ENCODE measurements at places on chromosomes 11 and 22.
A peak's percentile ranks its signal among the peaks of the same experiment; 100 is the strongest.

GRCh38 chr11:9266926-9267325 is 1.8 kb upstream of the DENND5A start:
- DNase-seq: no peak

DNA sequence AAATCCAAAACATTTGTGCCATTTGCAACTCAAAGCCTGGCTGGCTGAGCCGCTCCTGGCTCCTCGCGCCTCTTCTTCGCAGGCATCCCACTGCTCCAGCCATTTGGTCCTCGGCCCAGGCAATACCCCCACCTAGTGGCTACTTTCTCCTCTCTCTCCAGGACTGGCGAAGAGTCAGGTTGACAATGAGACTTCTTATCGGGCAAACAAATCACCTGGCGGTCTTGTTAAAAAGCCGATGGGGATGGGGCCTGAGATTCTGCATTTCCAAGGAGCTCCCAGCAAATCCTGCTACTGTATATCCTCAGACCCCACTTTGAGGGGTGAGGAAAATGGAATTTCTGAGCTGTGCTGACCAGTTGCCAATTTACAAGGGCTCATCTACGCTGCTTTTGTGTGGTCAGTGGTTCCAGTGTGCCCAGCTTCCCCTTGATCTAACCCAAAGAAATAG is 89.0 kb downstream of the ISX start:
- peak; percentile 61 for DNase-seq

DNA sequence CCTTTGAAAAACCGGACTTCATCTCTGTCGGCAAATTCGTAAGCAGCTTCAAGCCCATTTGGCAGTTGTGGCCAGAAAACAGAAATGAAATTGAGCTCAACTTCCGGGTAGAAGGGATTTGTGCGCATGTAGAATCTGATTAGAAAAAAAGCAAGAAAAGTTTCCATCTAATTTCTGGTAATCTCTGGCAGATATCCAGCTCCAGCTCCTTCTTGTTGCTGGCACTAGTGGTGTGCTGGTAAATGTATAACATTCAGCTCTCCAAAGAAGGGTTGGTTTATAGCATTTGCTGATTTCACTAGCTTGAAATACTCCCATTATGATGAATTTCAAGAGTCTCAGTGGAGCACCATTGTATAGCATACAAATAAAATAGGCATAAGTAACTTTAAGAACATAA is 5.4 kb downstream of the MMP1 start:
- DNase-seq: no peak

DNA sequence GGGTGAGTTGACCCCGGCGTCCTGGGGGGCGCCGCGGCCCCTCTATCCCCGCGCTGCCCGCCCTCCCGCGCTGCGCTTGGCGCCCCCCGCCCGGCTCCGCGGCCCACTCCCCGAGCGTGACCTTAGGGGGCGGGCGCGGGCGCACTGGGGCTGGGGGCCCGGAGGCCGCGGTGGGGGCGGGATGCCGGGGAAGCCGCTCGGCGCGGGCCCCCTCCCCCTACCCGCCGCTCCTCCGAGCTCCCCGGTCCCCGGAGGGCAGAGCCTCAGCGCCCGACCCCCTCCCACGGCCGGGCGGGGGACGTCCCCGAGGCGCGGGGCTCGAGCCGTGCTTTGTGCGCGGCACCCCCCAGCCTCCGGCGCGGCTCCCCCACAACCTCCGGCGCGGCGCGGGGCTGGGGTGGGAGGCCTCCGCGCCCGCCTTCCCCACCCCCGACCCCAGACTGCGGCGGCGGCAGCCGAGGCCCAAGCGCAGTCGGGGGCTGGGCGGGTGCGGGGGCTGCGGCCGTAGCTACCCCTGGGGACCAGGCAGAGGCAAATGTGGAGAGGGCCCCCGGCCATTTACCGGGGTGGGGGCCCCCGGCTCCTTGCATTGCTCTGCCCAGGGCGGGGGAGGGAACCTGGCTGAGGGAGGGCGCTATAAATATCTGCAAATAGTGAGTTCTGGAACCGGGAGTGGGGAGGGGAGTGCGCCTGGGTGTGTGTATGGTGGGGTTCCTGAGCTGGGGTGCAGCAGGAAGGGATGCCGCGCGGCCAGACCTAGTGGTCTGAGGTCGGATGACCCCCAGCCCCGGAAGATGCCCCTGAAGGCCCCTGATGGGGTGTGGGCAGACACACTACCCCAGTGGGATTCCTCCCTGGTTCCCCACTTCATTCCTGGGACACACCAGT is 988 bp downstream of the MGAT3 start:
- no peak for DNase-seq

DNA sequence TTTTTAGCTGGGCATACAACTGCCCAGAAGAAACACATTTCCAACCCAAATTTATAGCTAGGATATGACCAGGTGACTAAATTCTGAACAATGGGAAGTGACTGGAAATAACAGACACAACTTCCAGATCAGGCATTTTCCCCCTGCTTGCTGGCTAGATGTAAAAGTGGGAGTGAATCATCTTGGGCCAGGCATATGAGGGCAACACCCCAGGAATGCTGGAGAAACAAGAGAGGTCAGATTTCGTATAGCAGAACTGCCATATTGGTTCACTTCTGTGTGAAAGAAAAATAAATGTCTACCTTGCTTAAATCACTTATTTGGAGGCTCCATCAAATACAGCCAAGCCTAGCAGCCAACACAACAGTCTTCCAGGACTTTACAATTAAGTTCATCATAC is 7.4 kb downstream of the ATL3 start:
- no peak for DNase-seq

DNA sequence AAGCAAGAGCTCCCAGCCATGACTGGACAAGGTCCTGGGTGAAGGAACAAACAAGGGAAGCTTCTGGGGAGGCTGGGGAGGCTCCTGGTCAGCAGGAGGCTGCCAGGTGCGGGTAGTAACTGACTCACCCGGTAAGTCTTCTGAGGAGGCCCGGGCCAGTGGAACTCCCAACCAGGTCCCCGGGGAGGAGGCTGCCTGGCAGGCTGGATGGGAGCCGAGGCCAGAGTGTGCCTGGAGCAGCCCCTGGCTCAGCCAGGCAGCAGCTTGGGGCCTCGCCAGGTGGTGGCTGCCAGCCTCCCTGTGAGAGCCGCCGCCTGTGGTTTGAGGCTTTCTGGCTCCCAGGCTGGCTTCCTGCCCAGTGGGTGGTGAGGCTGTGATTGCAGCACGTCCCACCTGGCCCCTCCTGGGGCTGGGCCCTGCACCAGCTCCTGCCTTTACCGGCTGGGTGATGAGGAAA is 46.2 kb downstream of the IGF2 start:
- peak; percentile 68 for DNase-seq

- DNase-seq: no peak
Measured at GRCh38 chr11:118090545-118091162, 3.9 kb upstream of the SMIM35 start.

DNA sequence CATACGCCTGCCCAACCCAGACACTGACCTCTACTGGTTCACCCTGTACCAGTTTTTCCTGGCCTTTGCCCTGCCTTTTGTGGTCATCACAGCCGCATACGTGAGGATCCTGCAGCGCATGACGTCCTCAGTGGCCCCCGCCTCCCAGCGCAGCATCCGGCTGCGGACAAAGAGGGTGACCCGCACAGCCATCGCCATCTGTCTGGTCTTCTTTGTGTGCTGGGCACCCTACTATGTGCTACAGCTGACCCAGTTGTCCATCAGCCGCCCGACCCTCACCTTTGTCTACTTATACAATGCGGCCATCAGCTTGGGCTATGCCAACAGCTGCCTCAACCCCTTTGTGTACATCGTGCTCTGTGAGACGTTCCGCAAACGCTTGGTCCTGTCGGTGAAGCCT is 2.2 kb downstream of the MCHR1 start:
- no peak for DNase-seq

DNA sequence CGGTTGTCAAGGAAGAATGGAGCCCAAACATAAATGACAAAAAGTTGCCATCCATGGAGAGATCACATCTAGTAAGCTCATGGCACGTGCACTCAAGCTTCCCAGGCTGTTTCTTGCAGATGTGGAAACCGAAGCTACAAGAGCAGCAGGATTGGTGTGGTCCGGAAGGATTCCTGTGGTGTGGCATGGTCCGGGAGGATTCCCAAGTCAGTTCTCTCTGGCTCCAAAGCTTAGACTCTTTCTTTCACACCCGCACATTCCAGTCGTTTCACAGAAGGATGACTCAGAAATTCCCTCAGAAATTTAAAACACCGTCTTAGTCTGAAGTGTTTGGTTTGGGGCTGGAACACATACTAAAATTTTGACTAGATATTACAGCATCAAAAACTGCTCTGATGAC is 78.0 kb upstream of the DRD2 start:
- peak; percentile 64 for DNase-seq

GRCh38 chr11:69684651-69685050 is 9.5 kb upstream of the LTO1 start:
- no peak for DNase-seq

DNA sequence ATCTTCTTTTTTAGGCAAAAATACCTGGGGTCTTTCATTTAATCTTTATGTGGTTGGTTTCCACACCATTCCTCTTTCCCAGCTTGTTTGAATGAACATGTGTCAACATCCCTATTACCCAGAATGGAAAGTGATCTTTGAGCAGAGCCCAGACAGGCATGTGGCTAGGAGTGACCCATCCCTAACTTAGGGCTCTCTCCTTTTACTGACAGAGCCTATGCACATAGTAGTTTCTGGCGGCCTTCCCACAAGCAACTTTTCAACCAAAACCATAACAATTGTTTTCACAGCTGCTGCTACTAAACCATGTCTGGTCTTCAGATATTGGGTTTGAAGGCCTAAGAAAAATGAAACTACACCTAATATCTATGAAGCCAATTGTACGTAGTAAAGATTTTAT is 107.5 kb downstream of the TENM4 start:
- DNase-seq: no peak

DNA sequence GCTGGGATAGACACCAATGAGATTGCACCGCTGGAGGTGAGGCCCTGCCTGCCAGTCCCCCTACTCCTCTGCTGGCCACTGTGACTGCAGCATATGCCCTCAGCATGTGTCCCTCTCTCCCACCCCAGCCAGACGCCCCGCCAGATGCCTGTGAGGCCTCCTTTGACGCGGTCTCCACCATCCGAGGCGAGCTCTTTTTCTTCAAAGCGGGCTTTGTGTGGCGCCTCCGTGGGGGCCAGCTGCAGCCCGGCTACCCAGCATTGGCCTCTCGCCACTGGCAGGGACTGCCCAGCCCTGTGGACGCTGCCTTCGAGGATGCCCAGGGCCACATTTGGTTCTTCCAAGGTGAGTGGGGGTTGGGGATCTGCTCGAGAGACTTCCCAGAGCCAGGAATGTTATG is 5.7 kb upstream of the SMARCB1 start:
- no peak for DNase-seq

DNA sequence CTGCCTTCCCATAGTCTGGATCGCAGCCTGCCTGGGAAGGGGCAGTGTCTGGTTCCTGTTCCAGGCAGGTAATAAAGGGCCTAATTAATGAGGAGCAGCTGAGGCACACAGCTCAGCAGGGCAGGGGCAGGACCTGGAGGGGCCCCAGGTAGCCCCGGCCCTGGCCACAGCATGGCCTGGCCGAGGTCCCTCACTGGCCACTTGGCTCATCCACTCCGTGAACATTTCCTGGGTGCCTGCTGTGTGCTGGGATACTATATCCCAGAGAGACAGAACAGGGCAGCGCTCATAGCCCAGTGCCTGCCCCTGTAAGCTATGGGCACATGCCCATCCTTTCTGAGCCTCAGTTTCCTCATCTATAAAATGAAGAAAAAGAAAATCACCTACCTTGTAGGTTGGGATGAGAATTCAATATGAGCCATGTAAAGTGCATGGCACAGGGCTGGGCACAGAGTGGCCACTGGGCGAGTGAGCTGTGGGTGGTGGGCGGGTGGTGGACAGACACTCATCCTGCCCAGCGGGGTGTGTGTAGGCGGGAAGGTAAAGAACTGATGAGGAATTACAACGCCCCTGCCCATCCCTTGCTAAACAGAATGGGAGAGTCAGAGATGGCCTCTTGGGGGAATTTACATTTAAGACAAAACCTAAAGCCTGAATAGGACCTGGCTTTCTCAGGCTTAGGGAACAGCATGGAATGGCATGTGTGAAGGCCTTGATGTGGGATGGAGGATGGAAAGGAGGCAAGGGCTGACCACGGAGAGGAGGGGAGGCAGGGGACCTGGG is 9.2 kb downstream of the MYRF start:
- DNase-seq: no peak

DNA sequence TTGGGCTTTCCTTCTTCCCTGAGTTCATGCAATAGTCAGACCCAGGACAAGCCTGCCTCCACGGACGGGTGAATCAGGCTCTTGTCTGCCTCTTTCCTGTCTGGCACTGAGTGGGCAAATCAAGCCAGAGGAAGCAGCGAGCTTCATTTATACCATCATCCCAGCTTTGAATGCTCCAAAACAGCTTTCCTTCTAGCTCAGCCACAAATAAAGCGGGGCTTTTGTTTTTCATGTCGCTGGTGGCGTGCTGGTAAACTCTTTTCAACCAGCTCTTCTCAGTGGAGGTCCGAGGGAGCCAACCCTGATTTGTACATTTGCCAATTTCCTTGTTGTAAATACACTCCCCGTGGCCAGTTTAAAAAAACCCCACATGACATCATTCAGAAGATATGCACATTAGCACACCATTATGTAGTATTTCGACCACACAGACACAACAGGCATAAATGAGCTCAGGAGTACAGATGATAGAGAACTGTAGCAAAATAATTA is 8.6 kb downstream of the C11orf91 start:
- DNase-seq: peak; percentile 69

GRCh38 chr11:9568854-9569587 is 4.4 kb upstream of the WEE1 start:
- peak; percentile 69 for DNase-seq

- no peak for DNase-seq
Measured at GRCh38 chr11:120055646-120056045, 82.3 kb downstream of the TRIM29 start.

DNA sequence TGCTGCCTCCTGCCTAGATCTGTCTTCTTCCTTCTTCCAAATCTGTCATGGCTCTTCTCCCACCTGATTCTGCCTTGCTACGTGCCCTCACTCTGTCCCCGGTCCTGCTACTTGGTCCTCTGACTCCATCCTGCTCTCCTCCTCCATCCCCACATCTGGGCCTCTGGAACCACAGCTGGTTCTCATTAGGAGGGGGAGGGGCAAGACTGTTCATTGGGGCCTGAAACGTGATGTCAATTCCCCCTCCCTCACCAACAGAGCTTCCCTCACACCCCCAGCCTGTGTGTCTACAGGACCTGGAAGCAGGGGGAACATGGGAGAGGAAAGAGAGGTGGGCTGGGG is 9.1 kb downstream of the DCHS1 start:
- DNase-seq: peak; percentile 93

DNA sequence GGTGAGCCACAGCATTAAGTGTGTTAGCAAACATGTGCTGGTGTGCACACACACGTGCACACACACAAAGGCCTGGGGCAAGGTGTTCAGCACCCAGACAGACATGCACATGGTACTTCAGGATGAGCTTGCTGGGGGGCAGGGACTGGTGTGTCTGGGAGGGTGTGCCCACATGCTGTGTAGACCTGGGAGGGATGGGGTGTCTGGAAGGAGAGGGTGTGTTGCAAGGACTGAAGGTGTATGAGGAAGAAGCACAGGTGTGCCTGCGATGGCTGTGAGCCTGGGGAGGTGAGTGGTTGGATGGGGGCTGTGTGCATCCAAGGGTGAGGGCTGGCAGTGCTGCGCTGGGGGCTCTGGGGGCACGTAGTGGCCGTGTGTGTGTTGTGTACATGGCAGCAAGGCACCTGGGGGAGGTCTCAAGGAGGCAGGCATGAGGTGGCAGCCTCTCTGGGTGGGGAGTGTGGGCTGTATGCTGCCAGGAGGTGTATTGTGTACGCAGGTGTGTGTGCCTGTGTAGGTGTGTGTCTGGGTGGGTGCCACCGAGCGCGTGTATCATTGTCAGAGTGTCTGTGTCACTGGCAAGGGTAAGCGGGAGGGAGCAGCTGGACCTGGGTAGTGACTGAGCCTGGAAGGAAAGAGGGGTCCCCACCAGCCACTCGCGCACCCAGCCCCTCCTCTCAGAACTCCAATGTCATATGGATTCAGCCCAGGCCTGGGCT is 2.2 kb downstream of the NRXN2 start:
- DNase-seq: no peak
